Aorta (tissue), 5 donors: ENCODE measurements at places on chromosomes 7 and 10. TPM values are rescaled to one million over a fixed set of nuclear protein-coding genes. Genes with fewer than 3 reads are reported as not detected.
A peak's percentile ranks its signal among the peaks of the same experiment; 100 is the strongest.

DNA sequence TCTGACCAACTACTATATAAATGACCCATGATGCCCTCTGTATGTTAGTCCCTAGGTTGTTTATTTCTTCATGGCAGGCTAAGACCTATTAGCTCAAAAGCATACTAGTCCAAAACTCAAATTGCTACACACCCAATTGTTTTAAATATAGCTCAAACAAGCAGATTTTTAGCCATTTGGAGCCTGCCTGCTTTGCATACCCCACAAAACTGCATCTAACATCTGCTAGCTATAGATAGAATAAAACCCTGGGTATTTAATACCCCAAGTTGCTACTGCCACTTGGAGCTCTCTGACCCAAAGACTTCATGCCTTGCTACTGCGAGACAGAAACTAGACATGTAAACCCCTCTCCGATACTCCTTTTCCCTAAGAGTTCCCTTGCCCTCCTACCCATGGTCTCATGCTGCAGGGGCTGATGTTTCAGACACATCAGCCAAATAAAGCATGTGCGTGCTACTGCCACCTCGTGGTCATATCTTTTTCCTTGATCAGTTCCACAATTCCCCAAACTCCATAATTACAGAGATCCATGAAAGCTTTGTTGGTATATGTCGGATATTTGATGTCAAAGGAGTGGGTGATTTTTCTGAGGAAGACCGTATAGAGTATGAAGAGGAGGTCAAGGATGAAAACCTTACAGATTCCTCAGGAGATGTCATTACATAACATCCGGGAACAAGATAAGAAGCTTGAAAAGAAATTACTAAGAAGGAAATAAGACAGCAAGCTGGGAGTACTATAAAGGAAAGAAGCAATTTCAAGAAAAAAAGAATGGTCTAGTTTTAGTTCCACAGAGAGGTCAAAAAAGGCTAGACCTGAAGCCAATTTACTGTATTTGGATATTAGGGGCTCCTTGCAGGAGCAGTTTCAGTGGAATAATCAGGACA, 386.6 kb downstream of the SH2D4B start:
- DNase-seq = no peak

- no peak for DNase-seq
Measured at GRCh38 chr10:119095640-119096039, 8.3 kb upstream of the DENND10 start.

GRCh38 chr7:100677308-100678267, 4.0 kb downstream of the GNB2 start:
- DNase-seq = peak; percentile 50

DNA sequence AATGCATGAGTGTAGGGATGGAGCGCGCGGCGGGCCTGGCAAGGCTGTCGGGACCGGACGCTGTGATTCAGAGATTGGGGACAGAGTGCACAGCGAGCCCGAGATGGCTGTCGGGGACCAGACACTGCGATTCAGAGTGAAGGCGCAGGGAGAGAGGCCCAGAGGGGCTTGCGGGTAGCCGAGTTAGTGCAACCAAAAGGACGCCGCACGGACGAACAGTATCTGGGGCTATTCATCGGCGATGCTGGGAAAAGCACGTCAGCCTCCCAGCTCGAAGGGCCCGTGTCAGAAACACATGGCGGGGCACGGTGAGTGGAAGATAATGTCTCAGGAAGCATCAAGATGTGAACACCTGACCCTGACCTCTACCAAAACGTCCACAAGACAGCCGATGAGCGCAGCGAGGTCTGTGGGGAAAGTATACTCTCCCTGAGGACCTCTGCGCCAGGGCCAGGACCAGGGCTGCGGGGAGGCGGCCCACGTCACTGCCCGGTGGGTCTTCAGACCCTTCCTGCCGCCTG, 215.8 kb downstream of the ZMYND11 start:
- peak; percentile 69 for DNase-seq

DNA sequence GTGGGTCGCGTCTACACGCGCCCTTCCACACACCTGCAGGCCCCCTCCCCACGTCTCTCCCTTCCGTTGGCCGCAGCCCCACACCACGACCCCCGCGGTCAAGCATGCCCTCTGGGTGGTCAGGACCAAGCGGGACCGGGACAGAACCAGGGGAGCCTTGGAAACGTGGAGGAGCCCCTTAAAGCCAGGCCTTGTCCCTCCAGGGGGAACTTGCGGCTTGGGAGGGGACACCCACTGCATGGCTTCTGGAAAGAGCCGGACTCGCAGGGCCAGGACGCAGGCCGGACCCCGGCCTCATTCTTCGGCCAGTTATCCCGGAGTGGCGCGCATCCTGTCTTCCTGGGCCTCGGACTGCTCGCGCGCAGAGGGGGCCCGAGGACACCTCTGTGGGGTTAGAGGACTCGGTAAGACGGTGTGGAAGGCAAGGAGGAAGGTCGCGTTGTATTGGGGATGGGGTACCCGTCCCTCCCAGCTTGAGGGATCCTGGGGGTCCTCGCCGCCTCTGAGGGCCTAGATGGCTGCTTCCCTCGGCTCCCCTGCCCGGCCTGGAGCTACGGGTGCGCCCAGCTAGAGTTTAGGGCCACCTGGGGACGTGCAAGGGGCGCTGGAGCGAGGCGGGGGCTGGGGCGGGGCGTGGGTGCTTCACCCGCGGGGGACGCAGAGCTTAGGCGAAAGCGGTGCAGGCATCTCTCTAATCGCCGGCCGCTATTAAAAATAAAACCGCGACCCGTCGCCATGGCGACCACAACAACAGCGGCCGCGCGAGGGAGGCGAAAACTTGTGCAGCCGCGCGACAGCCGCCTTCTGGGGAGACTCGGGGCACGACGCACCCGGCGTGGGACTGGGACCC, 1.8 kb upstream of the PDGFA start:
- DNase-seq = peak; percentile 88

DNA sequence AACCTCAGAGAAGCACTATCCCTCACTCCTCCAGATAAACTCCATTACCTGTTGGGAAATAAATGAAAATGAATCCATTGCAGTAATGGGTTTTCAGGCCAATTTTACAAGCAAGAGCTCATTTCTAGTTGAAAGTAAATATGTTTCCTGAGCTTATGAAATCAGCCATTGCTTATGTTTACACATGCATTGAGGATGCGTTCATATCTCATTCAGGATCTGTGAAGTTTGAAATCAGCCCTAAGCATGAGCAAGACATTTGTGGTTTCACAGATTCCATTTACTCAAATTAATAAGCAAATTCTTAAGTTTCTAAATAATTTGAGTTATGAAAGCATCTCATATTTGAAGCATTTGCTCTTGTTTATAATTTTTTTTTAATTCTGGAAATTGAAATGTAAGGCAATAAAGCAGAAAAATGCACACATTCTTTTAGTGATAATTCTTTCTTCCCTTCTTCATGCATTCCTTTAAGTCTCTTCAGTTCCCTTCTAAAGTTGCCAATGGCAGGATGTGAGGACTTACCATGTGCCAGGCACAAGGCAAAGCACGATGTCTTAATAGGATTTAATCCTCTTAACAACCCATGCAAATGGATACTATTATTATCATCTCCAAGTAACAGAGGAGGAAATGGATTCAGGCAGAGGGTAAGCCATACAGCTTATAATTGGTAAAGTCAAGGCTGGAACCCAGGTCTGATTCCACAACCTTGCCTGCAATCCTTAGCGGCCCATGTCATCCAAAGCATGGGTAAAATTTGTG, 35.0 kb upstream of the CTTNBP2 start:
- no peak for DNase-seq

DNA sequence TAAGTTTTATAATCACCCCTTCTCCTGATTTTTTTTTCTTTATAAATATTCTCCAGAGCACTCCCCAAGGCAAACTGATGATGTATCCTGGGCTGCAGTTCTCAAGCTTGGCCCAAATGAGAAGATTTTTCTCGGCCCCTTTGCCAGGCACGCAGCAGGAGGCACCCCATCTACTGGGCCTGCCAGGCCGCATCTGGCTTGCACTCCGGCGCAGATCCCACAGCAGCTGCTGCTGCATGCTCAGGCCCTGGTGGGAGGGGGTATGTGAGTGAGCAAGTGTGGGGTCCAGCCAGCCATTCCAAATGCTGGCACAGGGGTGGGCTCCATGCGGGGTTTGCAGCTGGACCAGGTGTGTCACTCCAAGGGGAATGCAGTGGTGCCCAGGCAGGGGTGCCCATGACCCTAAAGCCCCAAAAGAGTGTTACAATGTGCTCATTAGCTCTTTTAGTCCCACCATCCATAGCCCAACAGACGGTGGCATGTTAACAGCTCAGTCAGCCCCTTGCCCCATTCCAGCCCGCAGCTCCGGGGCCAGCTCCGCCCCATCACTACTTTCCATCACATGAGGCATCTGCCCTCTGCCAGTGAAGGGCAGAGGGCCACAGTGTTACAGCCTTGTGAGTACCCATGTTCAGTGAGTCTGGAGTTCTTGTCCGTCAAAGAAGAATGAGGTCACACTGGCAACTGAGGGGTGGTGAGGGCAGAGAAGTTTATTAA, 25.9 kb downstream of the OAT start:
- no peak for DNase-seq

DNA sequence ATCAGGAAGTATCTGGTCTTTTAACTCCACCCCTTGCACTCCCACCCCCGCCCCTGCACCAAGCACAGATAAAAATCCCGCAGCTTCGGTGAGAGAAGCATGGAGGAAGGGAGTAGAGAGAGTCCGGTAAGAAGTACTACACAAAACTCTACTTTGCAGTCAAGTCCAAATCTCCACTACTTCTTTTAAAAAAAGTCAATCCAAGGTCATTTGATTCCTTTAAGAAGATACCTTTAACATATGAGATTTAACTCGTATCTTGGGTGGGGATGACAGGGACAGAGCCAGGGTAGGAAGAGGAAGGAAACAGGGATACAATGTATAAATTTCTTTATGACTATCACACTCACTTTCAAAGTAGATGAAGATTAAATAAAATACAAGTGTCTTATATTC, 132.1 kb downstream of the NRBF2 start:
- DNase-seq = no peak

- DNase-seq = no peak
Measured at GRCh38 chr10:3963191-3963673, 178.2 kb upstream of the KLF6 start.

- DNase-seq = no peak
Measured at GRCh38 chr10:61153771-61154170, 209.8 kb upstream of the RHOBTB1 start.

DNA sequence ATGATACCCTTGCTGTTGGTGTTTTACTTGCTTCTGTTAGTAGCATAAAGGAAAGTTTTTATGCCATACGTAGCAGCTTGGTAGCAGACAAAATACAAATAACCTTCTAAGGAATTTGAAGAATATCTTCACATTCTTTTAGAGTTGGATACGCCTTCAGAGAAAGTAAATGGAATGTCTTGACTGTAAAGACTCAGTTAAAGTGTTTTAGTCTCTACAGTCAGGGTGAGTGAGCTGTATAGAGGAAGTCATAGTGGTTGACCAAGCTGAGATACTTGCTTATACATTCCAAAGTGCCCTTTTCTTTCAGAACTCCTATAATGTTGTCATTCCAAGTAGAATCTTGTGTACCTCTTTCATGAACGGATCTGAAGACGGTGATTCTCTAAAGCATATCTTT, 37.7 kb downstream of the RABGEF1 start:
- DNase-seq = no peak

DNA sequence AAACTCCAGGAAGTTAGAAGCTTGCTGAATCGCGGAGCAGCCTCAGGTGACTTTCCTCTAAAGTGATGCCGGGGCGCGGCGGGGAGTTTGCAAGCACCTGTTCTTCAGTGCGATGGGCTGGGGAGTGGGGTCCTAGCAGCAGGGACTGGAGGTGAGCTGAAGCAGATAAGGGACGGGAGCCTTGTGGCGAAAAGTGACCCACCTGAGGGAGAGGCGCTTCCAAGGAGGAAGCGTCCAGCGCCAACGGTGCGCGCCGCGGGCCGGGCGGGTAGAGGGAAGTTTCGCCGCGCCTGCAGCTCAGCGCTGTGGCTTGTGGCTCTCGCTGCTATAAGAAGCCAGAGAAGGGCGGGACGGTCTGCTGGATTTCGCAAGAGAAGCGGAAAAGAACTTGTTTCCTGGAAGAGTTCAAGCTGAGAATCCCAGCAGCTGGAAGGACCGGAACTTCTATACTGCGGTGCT, at the start of gene STEAP4:
TSS of gene STEAP4 (minus strand) at position 305 of the 459 bp plus-strand sequence. CDS start 22,625 bp downstream, outside the sequence.
- DNase-seq = peak; percentile 88

DNA sequence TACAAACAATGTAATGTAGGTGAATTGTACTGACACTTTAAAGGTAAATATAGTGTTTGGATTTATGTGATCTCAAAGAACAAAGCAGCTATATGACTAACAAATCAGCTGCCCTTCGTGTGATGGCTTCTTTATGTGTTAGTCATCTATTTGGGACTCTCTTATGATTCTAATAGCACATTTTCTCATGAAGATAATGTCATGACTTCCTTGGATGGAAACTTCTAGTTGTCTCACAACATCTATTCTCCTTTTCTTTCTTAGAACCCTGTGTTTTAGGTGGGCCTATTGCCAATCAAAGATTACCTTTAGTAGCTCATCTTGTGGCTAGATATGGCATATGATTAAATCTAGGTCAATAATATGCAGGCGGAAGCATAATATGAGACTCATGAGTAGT, 45.0 kb downstream of the TMEM106B start:
- no peak for DNase-seq

The CARD11 gene
- total RNA-seq = 1.9 TPM

The OR2A1 gene
- total RNA-seq = 0.16 TPM

The SFTPA1 gene
- total RNA-seq = 1.7 TPM

The LIPN gene
- not detected for total RNA-seq

The ANKRD1 gene
- 62.9 TPM for total RNA-seq

The HYAL4 gene
- not detected for total RNA-seq

The FAM25G gene
- total RNA-seq = not detected

The MYO1G gene
- total RNA-seq = 7.2 TPM

The NSUN6 gene
- 13.5 TPM for total RNA-seq

The AKR1C4 gene
- total RNA-seq = not detected
